ENCODE measurements at places on chromosomes 3 and 15.
A peak's percentile ranks its signal among the peaks of the same experiment; 100 is the strongest.

- no peak for DNase-seq
Observed at GRCh38 chr3:64260431-64260830, 35.2 kb upstream of the PRICKLE2 start.

DNA sequence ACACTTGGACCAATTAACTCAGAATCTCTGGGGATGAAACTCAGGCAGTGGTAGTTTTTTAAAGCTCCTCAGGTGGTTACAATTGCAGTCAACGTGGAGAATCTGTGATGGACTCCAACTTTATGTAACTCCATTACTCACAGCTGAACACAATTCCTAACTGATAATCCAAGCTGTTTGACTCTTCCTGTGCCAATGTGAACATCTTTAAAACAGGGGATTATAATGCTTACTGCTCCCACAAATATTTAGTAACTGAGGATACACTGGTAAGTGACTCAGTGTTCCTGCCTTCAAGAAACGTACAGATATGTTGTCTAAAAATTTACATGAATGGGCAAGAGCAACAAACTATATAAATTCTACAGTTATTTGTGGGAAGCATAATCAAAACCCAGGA is 85.6 kb downstream of the OSBPL10 start:
- no peak for DNase-seq

GRCh38 chr15:44882499-44882968 is 74.0 kb upstream of the TERB2 start:
- DNase-seq: no peak

- no peak for DNase-seq
Observed at GRCh38 chr3:131232711-131233267, 148.8 kb upstream of the NUDT16 start.

DNA sequence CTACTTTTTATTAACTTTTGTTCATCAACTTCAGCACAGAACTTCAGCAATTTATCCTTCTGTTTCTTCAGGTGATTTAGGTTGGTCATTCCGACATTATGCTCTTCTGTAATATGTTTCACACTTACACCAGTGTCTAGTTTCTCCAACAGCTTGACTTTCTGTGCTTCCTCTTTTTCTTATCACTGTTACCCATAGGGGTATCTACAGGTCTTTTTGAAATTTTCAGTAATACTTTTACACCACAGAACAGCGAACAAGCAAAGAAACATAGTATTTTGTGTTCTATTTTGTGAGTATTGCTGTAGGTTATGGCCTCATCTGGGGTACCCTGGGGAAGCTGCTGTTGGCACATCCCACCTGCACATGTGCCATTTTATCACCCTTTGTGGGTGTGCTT is 260.7 kb downstream of the NSUN3 start:
- no peak for DNase-seq

- no peak for DNase-seq
Observed at GRCh38 chr3:68667346-68667745, 265.0 kb downstream of the TAFA4 start.

DNA sequence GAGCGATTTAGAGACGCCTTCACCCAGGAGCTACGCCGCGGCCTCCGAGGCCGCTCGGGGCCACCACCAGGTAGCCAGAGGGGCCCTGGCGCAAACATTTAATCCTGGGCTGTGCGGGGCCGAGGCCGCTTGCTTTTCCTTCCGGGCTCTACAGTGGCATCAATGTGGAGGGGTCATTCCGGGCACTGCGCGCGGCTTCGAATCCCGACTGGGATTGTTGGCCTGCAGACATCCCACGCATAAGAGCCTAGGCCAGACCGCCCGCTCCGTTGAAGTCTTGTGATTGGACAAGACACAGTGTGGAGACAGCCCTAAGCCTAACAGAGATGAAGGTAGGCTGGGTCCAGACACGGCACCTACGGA is 568 bp upstream of the NCBP2 start:
- peak; percentile 38 for DNase-seq

DNA sequence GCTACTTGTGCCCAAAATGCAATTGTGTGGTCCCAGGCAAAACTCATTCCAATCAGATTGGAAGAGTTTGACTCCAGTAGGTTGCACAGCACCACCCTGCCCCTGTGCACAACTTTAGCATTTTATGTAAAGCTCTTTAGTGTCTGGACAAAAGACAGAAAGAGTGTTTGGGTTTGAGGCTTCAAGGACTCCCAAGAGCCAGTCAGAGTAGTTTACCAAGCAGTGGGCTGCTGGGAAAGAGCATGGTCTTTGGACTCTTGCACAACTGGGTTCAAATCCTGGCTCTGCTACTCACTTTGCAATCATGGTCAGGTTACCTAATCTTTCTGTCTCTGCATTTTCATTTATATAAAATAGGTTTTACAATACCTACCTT is 75.8 kb upstream of the UMPS start:
- DNase-seq: no peak

DNA sequence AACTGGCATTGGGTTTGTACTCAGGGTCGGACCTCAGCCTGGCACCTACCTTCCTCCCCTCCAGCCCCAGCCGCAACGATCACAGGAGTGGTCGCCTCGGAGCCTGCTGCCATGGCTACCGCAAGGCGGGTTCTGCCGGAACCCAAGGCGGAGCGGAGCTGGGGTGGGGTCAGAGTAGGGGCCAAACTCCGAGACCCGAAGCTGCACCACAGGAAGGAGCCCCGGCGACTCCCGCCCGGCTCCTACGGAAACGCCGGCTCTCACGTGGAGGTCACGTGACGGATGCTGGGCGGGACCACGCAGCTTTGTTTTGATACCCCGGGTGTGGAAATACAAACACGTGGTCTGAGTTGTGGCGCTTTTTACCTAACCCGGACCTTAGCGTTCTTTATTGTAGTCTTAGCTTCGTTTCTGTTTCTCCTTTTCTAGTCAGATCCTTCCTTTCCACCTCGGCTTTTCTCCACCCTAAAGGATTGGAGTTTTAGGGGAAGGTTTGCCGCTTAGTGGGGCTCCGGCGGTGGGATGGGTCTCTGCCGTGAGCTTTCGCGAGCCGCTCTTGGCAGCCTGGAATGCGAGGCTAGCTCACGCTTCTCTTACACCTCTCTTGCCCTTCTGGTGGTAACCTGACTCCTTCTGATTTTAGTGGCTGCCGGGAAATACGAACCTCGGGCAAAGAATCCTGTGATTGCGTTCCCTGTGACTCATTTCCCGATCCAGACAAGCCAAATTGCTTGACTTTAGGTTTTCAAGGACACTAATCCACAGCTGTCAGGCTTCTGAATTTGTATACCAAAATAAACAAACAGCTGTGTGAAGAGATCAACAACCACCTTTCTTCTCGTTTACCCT is at the start of gene HSPBAP1:
Gene HSPBAP1, minus strand, starts transcription at position 264 of the 849 bp plus-strand sequence. Its CDS starts 151 bp downstream, at position 113.
- peak; percentile 91 for DNase-seq

DNA sequence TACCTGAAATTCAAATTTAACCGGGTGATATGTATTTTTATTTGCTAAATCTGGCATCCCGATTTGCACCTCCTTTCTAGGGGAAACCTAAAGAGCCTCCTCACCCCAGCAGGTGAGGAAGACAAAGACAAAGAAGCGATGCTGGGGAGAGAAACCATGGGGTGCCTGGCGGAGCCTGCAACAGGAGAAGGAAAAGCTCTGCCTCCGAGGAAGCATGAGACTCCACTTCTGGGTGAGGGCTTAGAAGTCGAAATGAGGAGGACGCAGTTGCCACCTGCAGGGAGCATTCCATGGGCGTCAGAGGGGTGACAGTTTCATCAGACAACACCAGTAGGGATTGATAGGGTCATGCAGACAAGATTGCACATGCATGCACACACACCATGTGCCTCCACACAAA is 30.5 kb upstream of the LYZL4 start:
- DNase-seq: no peak

DNA sequence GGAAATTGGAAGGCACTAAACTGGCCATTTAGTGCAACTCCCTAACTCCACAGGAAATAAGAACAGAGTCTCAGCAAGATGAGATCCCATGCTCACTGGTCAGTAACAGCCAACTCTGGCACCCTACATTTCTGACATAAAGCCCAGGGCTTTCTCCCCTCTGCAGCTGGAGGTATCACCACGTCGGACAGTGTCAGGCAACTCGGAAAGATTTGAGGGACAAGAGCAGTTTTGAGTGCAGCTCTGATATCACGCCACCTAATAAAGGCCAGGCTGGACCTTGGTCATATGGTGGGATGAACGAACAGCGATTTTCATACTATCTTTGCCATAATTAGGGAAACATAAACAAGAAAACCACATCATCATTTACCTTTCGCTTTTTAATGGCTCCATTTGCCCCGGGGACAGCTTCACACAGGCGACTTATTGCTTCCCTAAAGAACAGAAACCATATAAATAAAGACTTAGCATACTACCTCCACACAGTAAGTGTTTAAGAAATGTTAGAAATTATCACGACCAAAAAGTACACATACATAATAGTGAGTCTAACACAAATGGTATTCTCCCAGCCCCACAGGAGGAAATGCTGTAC is 12.5 kb downstream of the EID1 start:
- no peak for DNase-seq
